ENCODE measurements at places on chromosomes 7 and 10.

- DNase-seq = no peak
Observed at GRCh38 chr10:91601212-91601611, 31.7 kb downstream of the PPP1R3C start.

GRCh38 chr7:29236649-29237048 is 42.1 kb downstream of the CHN2 start:
- DNase-seq = no peak

DNA sequence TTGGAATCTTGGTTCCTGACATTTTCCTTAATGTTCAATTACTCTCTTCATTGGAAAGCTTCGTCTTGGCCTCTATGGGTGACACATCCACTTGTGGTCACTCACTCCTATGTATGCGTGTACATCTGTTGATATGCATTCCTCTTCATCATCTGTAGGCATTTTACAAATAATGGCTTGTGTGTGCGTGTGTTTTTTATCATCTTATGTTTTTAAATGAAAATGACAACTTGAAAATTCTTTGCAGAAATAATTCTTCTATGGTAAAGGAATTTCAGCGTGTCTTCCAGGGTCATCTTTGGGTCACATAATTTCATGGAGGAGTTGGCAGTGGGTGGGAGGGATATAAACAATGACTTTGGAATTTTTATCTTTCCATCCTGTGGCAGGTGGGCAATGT is 925.1 kb downstream of the LRMDA start:
- DNase-seq = no peak

GRCh38 chr7:27254625-27255024 is 12.0 kb downstream of the EVX1 start:
- no peak for DNase-seq

DNA sequence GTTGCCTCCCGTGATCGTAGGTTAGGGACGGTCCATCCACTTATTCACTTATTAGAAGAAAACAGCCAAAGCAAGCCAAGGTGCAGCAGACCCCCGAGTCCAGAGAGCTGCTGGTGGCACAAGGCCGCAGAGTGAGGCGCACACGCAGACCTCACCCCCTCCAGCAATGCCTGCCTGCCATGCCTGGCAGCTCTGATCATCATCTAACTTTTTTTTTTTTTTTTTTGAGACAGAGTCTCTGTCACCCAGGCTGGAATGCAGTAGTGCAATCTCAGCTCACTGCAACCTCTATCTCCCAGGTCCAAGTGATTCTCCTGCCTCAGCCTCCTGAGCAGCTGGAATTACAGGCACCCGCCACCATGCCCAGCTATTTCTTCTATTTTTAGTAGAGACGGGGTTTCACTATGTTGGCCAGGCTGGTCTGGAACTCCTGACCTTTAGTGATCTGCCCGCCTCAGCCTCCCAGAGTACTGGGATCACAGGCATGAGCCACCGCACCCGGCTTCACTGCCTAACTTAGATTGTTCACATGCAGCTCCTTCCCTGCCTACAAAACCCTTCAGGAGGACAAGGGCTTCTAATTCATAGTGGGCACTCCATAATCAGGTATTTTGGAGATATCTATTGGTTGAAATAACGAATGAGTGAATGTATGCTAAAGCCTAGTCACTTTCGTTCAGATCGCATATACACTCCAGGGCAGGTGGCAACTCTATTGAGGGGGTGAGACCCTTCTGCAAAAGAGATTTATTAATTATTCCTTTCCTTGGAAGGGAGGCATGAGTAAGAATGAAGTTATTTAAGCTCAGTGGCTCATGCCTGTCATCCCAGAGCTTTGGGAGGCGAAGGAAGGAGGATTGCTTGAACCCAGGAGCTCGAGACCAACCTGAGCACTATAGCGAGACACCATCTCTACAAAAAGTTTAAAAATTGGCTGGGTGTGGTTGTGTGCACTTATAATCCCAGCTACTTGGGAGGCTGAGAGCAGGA is 15.9 kb downstream of the TRIM56 start:
- no peak for DNase-seq

GRCh38 chr7:3159445-3159844 is 115.8 kb upstream of the CARD11 start:
- DNase-seq = no peak

DNA sequence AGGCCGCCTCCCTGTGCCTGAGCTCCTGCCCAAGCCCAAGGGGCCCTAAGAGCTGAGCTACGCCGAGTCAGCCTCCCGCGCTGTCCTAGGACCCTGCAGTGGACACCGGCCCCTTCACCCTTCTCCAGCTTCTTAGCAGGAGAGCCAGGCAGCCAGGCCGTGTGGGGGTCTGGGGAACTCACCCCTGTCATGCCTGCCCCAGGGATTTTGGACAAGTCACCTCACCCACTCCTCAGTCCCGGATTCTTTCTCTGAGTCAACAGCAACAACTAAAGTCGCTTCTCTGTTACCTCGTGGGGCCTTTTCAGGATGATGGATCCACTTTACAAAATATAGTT is 79.3 kb downstream of the MKI67 start:
- DNase-seq = no peak

DNA sequence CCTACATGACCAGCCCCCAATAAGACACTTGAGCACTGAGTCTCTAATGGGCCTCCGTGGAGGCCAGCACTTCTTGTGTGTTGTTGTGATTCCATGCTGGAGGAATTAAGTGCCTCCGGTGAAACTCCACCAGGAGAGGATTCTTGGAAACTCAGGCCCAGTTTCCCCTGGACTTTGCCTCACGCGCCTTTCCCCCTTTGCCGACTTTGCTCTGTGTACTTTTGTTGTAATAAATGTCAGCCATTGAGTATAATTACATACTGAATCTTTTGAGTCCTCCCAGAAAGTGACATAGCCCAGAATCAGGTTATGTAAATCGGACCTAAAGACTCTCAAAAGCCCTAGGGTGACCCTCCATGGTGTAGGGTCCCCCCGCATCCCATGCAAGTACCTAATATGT is 82.4 kb downstream of the DLG5 start:
- no peak for DNase-seq

DNA sequence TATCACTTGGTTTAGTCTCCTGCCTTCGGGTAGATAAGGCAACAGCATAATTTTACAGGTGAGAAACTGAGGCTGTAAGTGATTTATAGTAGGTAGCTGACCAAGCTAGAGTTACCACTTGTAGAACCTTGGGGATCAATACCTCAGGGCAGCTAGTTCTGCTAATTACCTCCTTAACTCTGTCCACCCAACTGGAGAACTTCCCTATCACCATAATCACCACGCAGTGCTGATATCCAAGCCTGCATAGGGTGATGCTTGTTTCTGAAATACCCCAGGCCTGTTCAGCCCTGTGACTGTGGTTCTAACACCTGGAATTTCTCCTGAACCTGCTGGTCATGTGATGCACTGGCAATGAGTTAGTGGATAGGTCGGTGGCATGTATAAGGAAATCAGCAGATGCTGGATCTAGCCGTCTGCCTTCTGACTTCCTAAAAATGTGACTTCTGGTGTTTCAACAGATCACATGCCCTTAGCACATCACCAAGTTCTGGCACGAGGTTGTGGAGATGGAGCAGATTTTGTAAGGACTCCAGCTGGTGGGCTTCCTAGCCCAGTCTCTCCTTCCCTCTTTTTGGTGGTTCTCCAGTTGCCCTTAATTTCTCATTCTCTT is 15.3 kb downstream of the PLAU start:
- no peak for DNase-seq

- no peak for DNase-seq
Observed at GRCh38 chr7:51029701-51030191, 247.1 kb upstream of the GRB10 start.

DNA sequence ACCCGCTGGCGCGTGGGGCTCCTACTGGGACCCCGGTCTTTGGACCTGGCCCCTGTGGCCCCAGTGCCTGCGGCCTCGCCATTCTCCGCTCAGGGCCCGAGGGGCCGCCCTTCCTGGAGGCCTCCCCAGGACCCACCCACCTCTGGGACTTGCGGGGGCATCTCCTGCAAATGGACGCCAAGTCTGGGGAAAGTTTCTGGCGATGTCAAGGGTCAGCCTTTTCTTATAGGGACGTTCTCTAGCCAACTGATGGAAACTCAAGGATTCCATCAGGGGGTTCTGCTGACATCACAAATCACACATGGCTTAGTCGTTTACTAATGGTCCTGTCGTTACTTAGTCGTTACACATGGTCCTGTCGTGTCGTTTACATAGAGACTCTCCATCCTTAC is 57.7 kb upstream of the RHOBTB1 start:
- no peak for DNase-seq

DNA sequence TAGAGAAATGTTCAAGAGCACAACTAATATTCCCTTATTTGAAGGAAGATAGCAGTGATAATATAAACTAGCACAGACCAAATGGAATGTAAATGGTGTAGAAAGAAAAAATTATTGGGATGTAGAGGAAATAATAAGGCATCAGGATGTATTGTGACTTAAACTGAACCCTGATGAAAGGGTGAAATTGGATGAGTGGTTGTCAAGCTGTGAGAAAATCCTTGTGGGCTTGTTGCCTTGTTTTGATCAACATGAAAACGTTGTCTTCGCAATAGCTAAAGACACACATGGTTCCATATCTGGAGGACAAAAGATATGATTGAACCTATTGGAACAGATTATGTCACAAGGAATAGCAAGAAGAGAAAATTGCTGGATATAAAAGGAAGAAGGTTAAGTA is 40.3 kb upstream of the CNTNAP2 start:
- DNase-seq = no peak

GRCh38 chr10:131013281-131013912 is 298.1 kb downstream of the TCERG1L start:
- no peak for DNase-seq

GRCh38 chr10:24462889-24463552 is 254.1 kb downstream of the KIAA1217 start:
- no peak for DNase-seq

GRCh38 chr10:72709041-72709440 is 17.1 kb downstream of the MCU start:
- no peak for DNase-seq

DNA sequence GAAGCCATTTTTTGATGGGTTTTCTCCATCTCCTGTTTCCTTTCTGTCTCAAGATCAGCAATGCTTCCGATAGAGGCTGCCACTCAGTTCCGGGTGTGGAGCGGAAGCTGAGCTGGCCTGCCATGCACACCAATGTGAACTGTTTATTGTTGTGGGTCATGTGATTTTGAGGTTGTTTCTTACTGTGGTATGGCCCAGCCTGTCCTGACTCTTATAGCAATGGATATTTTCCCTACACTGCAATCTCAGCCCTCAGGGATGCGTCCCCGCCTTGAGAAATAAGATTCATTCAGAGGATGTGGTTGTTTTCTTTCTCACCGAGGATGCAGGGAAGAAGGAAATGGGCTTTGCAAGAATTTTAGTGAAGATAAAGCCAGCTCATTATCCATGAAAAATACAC is 134.7 kb downstream of the PFKFB3 start:
- no peak for DNase-seq

DNA sequence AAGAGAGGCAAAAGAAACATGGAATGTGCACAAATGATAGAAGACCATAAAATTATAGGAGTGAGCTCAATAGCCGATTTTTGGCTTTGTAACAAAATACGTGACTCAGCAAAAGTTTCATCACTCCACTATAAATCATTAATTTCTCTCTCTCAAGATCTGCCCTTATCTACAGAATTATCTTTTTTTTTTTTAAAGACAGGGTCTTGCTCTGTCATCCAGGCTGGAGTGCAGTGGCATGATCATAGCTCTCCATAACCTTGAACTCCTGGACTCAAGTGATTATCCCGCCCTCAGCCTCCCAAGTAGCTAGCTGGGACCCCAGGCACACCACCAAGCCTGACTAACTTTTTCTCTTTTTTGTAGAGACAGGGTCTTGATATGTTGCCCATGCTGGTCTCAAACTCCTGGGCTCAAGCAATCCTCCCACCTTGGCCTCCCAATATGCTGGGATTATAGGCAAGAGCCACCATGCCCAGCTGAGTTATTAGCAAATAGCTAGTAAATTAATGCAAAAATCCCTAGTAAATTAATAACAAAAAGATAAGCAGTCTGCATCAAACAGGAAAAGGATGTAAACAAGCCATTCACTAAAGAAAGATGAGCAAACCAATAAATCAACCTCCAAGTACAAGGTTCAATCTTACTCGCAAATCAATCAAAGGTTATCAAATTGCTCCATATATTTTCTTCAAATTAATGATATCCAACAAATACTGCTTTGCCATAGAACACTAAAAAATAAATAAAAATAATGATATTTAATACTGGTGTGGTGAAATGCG is 450.7 kb downstream of the PARD3 start:
- no peak for DNase-seq

GRCh38 chr10:22779331-22780019 is 65.1 kb upstream of the PIP4K2A start:
- no peak for DNase-seq

GRCh38 chr10:108204528-108205305 is 1040.2 kb upstream of the SORCS1 start:
- DNase-seq = no peak

GRCh38 chr7:151020231-151020630 is 4.1 kb downstream of the ATG9B start:
- DNase-seq = no peak

DNA sequence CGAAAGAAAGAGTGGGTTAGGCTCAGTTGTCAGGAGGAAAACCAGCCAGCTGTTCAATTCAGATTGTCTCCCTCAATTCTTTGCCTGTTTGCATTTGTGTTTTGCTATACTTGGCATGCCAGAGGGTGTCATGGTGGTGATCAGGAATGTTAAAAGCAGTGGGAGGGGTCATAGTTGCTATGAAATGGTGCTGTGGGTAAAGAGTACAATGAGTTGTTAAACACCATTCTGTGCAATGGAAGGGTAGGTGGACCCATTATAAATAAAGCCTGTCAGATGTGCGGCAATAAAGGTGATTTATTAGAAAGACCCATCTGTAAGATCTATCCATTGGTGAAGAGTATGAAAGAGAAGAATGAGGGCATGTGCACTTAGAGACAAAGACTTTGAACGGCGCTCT is 82.2 kb downstream of the MRPL32 start:
- no peak for DNase-seq

- DNase-seq = no peak
Observed at GRCh38 chr7:89336121-89336520, 540.6 kb upstream of the TEX47 start.

GRCh38 chr7:130396109-130396508 is 15.8 kb downstream of the CPA1 start:
- no peak for DNase-seq

GRCh38 chr10:16360001-16360400 is 76.8 kb upstream of the PTER start:
- DNase-seq = no peak

DNA sequence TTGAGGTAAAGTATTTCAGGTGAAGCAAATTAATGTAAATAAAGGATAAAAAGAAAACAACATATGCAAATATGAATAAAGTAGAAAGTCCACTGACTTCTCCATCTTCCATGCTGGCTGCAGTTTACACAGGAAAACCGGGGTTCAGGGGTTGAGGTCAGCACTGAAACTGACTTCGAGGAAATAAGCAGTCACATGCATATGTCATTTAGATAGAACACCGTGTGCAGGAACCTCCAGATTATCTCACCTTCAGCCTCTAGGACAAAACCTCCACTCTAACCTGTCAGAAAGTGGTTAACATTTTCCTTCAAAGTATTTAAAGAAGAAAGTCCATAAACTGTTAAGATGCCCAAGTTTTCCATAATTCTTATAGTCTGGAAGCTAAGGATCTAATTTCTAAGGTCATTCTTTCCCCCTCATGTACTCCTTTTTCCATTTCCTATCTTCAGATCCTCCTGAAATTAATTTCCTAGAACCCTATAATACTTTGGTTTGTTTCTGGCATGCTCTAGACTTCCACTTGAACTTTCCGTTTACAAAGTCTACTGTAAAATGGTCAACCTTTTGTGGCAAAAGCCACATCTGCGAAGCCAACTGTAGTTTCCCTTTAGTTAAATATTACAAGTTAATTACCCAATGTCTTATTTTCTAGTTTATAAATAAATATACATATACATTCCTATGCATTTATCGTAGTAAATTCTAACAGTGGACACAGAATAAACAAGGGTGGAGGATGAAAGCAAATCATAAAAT is 173.3 kb downstream of the RAPGEF5 start:
- DNase-seq = no peak
